ENCODE measurements at places on chromosomes 13 and 19.

GRCh38 chr13:46577696-46578589 is 25.0 kb downstream of the LRCH1 start:
- peak; percentile 47 for DNase-seq

GRCh38 chr19:46254776-46255175 is 25.2 kb downstream of the IGFL1 start:
- DNase-seq: no peak

DNA sequence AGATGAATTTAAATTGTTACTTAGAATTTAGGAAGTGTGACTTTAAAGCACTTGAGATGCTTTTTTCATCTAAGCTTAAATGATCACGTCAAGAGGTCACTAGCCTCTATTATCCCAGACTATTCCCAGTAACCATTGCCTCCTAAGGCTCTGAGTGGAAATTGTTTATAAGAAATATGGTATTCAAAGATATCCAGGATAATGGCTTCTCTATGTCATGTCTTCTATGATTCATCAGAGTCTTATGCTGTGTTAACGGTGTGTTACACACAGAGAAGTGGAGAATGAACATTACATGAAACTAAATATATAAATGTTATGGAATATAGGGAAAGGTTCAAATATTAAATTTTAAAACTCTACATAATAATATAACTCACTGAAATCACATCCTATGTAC is 79.8 kb upstream of the NBEA start:
- DNase-seq: no peak

DNA sequence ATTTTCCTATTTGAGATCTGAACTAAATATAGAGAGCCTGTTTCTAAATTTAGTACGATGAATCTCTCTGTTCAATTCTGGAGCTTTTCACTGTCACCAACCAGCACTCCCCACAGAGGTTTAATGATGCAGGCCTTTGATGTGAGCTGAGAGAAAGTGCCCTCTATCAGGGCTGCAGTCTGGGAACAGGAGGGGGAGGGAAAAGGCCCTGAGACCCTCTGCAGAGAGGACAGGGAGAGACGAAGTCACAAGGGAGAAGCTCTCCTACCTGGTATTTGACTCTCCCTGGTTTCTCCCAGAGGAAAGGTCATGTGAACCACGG is 206.8 kb upstream of the SOX1 start:
- no peak for DNase-seq

GRCh38 chr13:28538932-28539331 is 44.0 kb upstream of the FLT1 start:
- no peak for DNase-seq

DNA sequence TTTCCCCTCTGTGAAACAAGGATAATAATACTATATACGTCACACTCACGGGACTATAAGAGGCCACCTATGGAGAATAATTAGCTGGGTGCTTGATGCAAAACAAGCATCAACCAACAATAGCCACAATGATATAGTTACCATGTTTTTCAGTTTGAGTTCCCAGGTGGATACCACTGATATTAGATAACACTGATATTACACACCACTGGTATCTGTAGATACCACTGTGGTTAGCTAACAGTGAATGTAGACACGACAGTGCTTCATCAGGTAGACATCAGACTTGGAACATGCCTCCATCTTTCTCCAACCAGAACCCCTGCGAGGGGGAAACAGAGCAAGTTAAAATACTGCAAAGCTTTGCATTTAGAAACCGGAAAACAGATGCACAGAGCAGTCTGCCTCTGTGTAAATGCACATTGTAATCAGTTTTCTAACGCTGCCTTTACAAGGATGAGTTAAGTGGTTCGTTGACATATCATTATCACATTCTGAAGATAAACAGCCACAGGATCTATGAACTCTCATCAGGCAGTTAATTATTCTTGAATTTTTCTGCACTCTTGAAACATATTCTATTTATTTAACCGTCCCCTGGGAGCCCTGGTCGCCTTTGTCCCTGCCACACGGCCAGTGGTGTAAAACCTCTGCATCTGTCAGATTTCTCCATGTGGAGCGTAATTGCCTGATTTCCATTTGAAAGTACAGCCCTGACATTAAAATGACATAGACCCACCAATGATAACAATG is 80.7 kb downstream of the RNASEH2B start:
- DNase-seq: no peak

- DNase-seq: no peak
These were observed 36.6 kb downstream of the PDS5B start for GRCh38 chr13:32622827-32623226.

GRCh38 chr19:15432018-15432494 is 13.3 kb upstream of the AKAP8L start:
- DNase-seq: peak; percentile 51

GRCh38 chr13:105937451-105937850 is 598.0 kb downstream of the EFNB2 start:
- DNase-seq: no peak

DNA sequence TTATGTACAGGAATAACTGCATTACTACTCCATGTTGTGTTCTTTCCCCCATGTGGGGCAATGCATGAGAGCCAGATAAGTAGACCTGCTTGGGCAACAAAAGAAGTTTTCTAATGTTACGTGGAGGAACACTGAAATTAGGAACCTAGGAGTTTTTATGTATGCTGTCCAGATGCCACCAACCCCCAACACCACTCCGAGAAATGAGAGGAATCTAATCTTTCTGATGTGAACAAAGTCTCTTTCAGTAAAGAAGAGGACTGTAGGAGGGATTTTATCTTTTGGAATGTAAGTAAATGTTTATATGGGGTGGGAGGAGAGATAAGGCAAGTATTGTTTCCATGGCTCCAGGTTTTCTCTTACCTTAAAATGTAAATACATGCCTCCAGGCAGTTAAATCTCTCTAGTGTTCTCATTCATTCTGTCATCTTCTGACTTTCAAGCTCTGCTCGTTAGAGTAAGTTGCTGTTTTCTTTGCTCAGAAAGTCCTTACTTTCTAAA is 820.6 kb downstream of the PCDH17 start:
- no peak for DNase-seq

GRCh38 chr13:29476046-29476445 is 119.4 kb downstream of the SLC7A1 start:
- no peak for DNase-seq

DNA sequence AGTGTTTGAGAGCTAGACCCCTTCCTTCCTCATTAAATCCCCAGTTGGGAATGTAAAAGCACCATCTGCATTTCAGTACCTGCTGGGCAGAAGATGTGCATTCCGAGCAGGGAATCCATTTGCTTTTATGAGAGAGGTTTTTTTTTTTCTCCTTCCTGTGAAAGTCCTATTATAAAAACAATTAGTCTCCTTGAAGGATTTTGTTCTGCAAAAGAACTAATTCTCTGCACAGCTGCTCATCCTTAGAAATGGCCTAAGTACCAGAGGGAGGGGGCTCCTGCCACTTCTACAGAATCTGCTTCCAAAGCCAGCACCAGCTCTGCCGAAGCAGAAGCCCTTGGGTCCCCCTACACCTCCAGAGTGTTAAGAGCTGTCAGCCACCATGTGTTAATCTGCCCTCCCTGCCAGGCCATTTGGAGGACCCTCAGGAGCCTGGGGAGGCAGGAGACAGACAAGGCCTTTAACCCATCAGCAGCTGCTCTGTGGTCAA is 36.4 kb upstream of the SERPINE3 start:
- DNase-seq: no peak

DNA sequence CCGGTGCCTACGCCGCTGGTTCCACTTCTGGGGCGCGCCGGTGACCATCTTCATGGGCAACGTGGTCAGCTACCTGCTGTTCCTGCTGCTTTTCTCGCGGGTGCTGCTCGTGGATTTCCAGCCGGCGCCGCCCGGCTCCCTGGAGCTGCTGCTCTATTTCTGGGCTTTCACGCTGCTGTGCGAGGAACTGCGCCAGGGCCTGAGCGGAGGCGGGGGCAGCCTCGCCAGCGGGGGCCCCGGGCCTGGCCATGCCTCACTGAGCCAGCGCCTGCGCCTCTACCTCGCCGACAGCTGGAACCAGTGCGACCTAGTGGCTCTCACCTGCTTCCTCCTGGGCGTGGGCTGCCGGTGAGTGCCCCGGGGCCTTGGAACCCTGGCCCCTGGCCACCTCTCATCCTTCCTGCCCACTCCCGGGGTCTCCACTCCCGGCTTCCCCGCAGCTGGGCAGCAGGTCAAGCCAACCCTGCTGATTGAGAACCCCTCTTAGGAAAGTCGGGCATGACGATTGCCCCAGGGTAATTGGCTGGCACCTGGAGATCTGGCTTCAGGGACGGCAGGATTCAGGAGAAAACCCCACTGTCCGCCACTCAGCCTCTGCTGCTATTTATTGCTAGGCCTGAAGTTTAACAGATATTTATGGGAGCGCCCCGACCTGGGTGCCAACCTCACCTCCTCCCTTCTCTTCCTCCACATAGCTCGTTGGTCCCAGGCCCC is 39.1 kb downstream of the TRPM4 start:
- DNase-seq: no peak

DNA sequence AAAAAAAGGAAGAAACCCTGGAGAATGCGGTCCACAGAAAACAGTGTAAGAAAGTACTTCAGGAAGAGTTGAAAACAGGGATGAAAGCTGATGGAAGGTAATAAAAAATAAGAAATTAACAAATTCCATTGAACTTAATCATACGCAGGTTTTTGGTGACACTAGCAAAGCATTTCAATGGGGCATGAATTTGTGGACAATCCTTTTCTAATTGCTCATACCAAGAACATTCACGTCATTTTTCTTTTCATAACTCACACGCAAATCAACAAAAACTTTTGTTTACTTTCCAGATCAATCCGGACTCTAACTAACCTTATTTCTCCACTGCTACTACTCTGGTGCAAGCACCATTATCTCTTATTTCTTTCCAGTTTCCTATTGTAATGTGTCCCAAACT is 1195.0 kb downstream of the SLITRK5 start:
- DNase-seq: no peak

GRCh38 chr19:46076951-46077814 is 36.4 kb upstream of the IGFL4 start:
- peak; percentile 19 for DNase-seq

DNA sequence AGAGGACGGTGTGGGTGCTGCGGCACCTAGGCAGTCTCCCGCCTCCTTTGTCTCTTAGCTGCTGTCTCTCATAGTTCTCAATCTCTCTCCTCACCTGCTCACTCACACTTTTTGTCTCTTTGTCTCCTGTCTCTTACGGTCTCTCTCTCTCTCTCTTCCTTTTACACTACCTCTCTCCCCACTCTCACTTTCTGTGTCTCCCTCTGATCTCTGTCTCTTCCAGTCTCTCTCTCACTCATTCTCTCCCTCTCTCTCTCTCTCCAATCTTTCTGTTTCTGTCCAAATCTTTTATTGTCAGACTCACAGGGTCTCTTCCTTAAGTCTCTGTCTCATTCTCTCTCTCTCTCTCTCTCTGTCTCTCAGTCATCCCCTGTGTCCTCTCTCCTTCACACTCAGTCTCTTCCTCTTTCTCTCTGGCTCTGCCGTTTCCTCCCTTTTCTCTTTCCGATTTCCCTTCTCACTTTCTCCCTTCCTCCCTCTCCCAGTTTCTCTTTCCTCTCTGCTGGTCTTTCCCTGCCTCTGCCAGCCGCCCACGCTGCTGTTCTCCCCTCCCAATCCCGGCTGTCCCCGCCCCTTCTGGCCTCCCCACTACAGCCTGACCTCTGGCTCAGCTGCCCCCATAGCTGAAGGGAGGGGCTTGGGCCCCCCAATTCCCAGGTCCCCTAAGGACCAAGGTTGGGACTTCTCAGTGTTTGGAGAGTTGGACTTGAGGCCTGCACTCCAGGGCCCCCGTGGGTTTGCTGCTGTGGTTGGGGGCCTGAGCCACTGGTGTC is at the start of gene PLEKHA4:
TSS of gene PLEKHA4 (minus strand) at position 504 of the 773 bp plus-strand sequence. CDS start 997 bp downstream, outside the sequence.
- DNase-seq: no peak

- no peak for DNase-seq
These were observed 12.2 kb upstream of the FBXW9 start for GRCh38 chr19:12708641-12709040.

GRCh38 chr13:39765801-39766463 is 110.5 kb downstream of the COG6 start:
- no peak for DNase-seq

- no peak for DNase-seq
These were observed 54.1 kb downstream of the WDFY2 start for GRCh38 chr13:51638216-51638871.

DNA sequence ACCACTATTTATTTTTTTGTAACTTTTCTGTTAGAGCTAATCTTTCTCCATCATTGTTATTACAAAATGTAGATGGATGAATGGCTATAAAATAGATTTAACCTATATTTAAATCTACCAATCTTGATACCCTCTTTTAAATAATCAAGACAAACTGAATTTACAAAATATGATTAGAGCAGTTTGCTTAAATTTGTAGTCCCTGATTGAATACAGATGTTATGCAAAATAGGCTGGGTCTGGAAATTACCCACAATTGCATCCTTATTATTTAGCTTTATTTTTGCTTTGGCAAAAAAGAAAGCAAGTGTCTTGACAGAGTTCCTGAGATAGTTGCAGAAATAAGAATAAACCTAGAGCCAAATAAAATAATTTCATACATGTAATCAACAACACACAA is 352.8 kb downstream of the KLF12 start:
- DNase-seq: no peak

DNA sequence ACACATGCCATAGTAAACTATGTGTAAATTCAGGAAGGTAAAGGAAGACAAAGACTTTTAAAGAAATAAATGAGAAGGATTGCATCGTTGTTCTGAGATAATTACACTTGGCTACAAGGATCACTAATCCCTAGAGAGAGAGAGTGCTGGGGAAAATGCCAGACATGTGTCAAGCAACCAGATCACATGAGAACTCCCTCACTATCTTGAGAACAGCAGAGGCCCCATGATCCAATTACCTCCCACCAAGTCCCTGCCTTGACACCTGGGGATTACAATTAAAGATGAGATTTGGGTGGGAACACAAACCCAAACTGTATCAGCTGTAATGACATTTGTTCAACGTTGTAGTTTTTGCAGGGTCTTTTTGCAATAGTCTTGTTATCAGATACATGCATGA is 1600.9 kb upstream of the MIR17HG start:
- DNase-seq: no peak

GRCh38 chr19:58058467-58058866 is 615 bp upstream of the ZNF135 start:
- no peak for DNase-seq
